ENCODE measurements at places on chromosomes 6 and 20.
A peak's percentile ranks its signal among the peaks of the same experiment; 100 is the strongest.

GRCh38 chr6:69917834-69918233 lies 51.5 kb downstream of the COL19A1 start:
- DNase-seq, result peak; percentile 73

GRCh38 chr20:63737695-63737944 lies 1.2 kb downstream of the LIME1 start:
- no peak for DNase-seq

DNA sequence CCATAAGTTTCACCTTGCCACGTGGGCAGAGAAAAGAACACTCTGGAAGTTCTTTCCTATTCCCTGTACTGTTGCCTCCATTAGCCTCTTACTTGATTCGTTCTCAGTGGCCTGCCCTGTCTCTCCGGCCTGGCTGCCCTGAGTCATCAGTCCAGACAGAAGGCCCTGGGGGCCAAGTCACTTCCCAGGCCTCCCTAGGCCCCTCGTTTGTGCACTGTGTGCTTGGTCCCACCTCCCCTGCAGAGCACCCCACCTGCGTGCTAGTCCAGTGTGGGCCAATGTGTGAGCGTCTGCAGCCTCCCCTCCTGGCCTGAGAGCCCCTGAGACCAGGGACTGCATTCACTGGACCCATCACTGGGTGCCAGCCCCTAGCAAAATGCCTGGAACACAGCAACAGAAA lies 191.2 kb upstream of the RREB1 start:
- DNase-seq, result peak; percentile 65

- peak; percentile 27 for DNase-seq
Measured at GRCh38 chr6:99282479-99283062, 66.9 kb downstream of the FAXC start.

DNA sequence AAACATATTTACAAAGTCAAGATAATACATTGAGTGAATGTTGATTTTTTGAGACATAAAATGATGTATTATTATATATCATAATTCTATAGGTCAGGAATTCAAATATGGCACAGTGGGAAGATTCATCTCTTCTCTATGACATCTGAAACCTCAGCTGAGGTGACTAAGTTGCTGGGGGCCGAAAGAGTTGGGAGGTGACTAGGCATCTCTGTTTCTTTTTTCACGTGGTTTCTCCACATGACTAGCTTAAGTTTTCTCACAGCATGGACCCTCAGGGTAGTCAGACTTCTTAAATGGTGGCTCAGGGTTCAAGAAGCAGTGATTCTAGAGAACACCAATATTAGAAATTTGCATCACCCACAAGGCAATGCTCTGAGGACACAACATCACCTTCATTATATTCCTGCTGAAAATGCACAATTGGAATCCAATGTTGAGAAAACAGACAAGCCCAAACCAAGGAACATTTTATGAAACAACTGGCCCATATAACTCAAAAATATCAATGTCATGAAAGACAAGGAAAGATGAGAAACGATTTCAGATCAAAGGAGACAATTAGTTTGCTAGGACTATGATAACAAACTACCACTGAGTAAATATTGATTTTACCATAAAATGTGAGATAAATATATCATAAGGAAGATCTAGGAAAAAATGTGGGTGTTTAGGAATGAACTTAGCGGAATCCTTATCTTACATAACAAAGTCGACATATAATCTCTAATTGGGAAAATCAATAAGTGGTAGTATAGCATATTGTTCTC lies 273.3 kb upstream of the IRAK1BP1 start:
- DNase-seq, result no peak

- DNase-seq, result no peak
Measured at GRCh38 chr6:127111526-127111925, 6.9 kb upstream of the RSPO3 start.

- no peak for DNase-seq
Measured at GRCh38 chr6:80437801-80438200, 331.3 kb downstream of the BCKDHB start.

All from NB4 (cell line).